Substantia nigra (tissue), 51 donors: ENCODE measurements at places on chromosomes 6 and 20.

- no peak for DNase-seq
Measured at GRCh38 chr6:163311830-163312229, 102.7 kb upstream of the QKI start.

DNA sequence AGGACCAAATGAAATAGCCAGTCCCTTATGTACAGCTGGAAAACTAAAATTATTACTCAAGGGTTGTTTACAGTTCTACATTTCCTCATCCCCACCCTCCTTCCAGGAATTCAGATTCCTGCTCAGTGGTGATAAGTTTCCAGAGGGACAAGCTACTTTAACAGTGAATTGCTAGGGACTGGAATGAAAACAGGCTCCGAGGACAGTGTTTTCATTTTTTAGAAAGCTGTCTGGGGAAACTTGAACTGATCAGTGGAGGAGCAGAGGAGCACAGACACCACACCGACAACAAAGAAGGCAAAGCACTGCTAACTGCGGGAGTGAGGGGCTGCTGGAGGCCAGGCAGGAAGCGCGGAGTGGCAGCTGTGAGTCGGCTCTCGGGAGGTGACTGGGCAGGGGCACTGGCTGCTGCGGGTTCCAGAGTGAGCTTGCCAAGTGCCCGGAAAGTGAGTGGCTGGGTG lies 322.2 kb downstream of the ESR1 start:
- DNase-seq = no peak

DNA sequence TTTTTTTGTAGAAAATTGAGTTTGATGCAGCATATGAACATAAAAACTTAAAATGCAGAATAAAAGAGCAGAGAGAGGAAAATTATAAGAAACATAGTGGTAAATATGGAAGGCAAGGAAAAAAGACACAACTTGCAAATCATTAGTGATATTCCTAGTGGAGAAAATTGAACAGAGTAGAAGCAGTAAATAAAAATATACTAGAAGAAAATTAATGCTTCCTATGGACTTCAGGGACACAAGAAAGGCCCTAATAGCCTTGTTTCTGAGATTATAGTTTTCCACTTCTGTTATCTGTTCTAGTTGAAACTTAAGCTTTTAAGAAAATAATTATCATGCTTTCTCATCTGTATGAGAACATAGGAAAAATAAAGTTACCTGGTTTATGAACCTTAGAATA lies 25.6 kb upstream of the ADIG start:
- DNase-seq = no peak

- DNase-seq = no peak
Measured at GRCh38 chr20:5687884-5688283, 62.3 kb upstream of the SHLD1 start.

DNA sequence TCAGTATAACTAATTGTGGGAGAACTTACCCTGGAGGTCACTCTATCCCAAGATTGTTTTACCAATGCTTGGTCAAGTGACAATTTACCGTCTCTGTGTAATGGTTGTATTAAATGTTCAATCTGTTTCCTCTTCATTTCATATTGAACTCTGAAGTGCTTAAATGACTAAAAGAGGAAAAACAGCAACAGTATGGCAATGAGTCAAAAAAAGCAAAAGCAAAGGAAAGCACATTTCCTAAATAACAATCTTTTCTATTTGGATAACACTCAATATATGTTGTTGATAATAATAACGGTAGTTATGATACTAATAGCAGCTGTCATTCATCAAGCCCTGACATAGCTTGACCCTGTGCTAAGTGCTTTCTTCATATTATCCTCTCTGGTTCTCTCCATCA lies 152.4 kb downstream of the SYNE1 start:
- no peak for DNase-seq

DNA sequence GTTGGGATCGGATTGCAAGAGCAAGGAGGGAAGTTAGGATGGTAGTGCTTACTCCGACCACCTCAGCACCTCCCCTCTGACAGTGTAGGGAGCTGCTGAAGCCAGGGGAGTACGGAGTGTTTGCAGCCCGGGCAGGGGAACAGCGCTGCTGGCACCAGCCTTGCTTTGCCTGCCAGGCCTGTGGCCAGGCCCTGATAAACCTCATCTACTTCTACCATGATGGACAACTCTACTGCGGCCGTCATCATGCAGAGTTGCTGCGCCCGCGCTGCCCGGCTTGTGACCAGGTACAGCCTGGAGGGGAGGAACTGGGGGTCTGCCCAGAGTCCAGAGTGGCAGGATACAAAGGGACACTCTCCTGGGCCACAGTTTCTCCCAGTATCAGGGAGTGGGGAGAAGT lies 2.2 kb upstream of the TOMM6 start:
- DNase-seq = no peak
